A549 treated with GW870086 at 1 μM for 4 hours (cell line): ENCODE measurements at places on chromosomes 1 and 21. TPM values are rescaled to one million over a fixed set of nuclear protein-coding genes. Genes with fewer than 3 reads are reported as not detected.

The IRF6 gene
- 0.09 to 0.16 TPM (median 0.13 TPM) in 5 replicates for total RNA-seq

The ATP13A2 gene
- 22.8 to 29.7 TPM (median 28.4 TPM) in 5 replicates for total RNA-seq

The WNT2B gene
- 0.10 to 0.39 TPM (median 0.17 TPM) in 5 replicates for total RNA-seq

The DMBX1 gene
- 0.70 to 1.2 TPM (median 1.1 TPM) in 5 replicates for total RNA-seq

The BRDT gene
- total RNA-seq = not detected in 5 replicates

The LIX1L gene
- 9.0 to 11.6 TPM (median 11.1 TPM) in 5 replicates for total RNA-seq

The SLC44A5 gene
- 0.03 to 0.07 TPM (median 0.05 TPM) in 4 of 5 replicates, not detected in the other for total RNA-seq

The RXFP4 gene
- not detected in 5 replicates for total RNA-seq

The HTR6 gene
- 0.07 to 0.14 TPM (median 0.14 TPM) in 5 replicates for total RNA-seq

The VWA5B1 gene
- total RNA-seq = not detected in 5 replicates
